ENCODE measurements at places on chromosomes 1 and 21.

- DNase-seq, result no peak
Observed at GRCh38 chr1:179126338-179127060, 44.6 kb downstream of the TOR3A start.

DNA sequence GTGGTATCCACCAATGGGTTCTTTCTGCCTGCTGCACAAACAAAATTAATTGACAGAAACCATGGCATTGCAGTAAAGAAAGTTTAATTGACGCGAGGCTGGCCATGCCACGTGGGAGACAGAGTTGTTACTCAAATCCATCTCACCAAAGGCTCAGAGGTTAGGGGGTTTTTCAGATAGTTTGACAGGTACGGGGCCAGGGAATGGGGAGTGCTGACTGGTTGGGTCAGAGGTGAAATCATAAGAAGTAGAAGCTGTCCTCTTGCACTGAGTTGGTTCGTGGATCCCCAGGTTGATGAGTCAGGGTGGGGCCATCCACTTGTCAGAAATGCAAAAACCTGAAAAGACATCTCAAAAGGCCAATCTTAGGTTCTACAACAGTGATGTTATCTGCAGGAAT lies 941 bp upstream of the TBCE start:
- peak; percentile 10 for DNase-seq

GRCh38 chr1:176559474-176559873 lies 96.5 kb downstream of the PAPPA2 start:
- no peak for DNase-seq

DNA sequence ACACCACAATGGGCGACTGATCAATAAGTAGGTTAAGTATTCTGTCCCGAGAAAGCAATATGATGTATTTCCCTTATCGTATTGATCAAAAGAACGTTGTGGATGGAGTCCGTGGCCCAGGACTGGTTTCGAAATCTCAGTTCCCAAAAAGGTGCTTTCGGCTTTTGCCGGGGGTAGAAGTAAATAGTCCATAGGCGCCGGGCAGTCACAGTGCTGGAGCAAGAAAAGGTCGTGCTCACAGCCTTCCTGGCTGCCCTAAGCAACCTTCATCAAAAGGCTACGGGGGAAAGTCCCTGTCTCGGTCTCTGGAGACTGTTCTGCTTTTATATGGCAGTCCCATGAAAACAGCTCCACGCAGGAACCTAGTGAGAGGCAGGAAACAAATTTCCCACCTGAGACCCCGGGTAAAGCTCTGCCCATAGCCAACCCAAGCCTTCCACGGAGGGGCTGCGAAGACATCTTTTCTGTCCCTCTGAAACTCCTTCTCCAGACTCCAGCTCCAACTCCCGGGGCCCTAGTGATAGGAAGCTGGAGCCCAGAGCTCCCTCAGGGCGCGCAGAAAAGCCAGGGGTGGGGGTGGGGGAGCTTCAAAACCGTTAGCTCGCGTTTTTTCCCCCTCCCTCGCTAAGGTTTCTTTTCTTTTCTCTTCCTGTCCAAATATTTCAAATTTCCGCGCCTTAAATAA lies 7.0 kb downstream of the CDKN2C start:
- peak; percentile 68 for DNase-seq

- no peak for DNase-seq
Observed at GRCh38 chr1:109516872-109517271, 7.3 kb upstream of the AMIGO1 start.

GRCh38 chr1:153277852-153278251 lies 18.4 kb downstream of the LORICRIN start:
- no peak for DNase-seq

DNA sequence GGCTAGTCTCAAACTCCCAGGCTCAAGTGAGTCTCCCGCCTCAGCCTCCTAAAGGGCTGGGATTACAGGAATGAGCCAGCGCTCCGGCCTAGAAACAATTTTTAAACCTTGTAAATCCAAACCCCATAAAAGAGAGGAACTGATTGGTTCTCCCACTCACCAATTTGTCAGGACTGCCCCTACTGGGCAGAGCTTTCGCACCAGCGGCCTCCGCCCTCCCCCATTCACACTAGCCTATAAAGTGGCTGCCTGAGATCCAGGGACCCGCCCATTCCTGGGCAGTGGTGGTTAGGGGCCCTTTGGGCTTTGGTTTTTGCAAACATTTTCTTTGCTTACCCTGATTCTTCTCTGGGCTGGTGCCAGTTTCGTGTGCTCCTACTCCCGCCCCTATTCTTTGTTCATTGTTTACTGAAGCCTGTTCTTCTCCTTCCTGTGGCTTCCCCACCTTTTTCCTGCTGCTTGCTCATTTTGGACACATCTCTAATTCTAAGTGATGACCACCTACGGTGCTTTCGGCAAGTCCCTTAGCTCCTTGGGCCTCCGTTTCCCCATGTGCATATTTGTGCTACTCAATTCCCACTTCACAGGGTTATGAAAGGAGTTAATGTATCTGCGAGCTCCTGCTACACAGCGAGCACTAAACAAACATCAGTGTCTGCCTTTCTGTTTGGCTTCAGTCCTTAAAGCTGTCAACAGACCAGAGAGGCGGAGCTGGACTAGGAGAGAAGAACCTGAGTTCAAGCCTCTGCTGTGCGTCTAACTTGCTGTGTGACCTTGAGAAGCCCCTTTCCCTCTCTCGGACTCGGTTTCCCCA lies 39.8 kb upstream of the CLIC4 start:
- no peak for DNase-seq

DNA sequence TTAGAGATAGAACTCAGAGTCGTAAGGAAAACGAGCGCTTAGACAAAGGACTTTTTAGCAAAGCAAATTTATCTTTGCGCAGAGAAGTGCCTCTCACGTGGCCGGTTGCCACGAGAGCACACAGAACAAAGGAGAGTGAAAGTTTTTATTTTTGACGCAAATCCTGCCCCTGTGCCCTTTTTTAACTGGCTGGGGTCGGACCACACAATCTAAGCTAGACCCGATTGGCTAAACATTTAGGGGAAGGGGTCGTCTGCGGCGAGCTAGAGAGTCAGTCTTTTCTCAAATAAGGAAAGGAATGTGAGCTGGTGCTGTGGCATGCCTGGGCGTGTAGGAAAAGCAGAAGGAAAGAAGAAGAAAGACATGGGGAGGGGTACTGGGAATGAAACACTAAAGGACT lies 2.4 kb downstream of the KRTAP10-2 start:
- DNase-seq, result no peak

DNA sequence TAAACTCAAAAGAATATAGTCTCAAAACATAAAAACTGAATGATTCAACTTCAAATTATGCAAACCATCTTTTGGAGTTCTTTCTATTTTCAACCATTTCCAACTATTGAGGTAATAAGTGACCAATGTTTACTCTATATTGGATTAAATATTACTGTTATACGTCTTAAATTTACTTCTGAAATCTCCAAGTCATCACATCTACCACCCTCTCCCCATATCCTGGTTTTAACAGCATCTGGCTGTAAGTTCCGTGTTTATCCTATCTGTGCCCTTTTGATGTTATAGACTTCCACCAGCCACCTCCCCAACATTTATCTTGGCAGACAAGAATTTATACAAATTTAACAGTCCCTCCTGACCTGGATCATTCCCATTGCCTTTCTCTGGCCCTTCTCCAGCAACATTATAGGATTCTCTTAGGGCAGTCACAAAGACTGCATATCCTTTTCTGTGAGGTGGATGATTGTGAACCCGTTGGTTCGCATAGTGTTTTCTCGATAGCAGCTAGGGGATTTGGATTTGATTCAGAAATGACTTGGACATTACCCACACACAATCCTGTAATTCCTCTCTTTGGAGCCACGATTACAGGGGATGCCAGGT lies 313.4 kb upstream of the FMN2 start:
- DNase-seq, result no peak

GRCh38 chr1:206608108-206608698 lies 4.1 kb downstream of the EIF2D start:
- no peak for DNase-seq

GRCh38 chr1:151472856-151473731 lies 13.8 kb upstream of the POGZ start:
- DNase-seq, result no peak

DNA sequence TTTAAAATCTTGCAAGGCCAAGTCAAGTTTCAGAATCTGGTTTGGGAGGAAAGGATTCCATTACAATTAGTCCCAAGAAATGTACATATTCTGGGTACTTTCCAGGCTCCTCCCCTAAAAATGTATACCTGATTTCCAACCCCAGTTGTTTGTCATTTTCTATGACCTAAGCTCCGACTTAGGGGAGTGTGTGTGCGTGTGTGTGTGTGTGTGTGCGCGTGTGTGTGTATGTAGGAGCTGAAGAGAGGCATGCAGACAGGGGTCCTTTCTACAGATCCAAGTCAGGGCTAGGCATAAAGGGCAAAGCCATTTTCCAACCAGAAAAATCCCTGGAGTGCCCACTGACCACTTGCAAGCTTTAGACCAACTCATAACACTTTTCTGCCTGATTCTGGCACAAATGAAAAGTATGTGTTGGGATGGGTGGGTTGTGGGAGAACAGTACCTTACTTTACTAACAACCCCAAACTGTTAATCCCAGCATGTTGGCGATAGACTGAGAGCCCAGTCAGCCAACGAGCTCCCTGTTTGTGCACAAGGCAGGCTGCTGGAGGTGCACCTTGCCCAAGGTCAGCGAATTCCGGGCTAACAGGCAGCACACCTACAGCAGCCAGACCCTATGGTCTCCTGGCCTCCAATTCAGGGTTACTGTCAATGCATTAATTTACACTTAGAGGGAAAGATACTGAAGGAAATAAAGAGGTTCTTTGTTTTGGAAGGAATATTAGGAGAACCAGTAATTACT lies 1.7 kb downstream of the TRABD2B start:
- DNase-seq, result no peak

- no peak for DNase-seq
Observed at GRCh38 chr1:4488018-4488417, 166.4 kb upstream of the AJAP1 start.

DNA sequence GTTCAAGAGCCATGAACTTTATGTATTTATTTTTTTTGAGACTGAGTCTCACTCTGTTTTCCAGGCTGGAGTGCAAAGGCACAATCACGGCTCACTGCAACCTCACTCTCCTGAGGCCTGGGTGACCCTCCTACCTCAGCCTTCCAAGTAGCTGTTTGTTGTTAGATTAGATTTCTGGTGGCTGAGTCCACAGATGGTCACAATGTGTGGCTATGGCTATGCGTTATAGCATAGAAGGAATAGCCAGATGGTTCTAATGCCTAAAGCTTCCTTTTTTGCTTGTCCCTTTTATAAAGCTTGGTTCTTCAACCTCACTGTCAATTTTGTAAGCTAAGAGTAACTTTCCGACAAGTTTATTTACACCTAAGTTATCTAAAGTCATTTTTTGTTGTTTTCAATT lies 62.3 kb upstream of the FMN2 start:
- DNase-seq, result no peak

- DNase-seq, result no peak
Observed at GRCh38 chr1:46549697-46550681, 1.5 kb downstream of the KNCN start.
